ENCODE measurements at places on chromosomes 3 and 15.

GRCh38 chr15:57505056-57505715 is 86.5 kb upstream of the MYZAP start:
- no peak for DNase-seq

- DNase-seq, result no peak
These were observed 112.6 kb upstream of the MB21D2 start for GRCh38 chr3:193030276-193030675.

DNA sequence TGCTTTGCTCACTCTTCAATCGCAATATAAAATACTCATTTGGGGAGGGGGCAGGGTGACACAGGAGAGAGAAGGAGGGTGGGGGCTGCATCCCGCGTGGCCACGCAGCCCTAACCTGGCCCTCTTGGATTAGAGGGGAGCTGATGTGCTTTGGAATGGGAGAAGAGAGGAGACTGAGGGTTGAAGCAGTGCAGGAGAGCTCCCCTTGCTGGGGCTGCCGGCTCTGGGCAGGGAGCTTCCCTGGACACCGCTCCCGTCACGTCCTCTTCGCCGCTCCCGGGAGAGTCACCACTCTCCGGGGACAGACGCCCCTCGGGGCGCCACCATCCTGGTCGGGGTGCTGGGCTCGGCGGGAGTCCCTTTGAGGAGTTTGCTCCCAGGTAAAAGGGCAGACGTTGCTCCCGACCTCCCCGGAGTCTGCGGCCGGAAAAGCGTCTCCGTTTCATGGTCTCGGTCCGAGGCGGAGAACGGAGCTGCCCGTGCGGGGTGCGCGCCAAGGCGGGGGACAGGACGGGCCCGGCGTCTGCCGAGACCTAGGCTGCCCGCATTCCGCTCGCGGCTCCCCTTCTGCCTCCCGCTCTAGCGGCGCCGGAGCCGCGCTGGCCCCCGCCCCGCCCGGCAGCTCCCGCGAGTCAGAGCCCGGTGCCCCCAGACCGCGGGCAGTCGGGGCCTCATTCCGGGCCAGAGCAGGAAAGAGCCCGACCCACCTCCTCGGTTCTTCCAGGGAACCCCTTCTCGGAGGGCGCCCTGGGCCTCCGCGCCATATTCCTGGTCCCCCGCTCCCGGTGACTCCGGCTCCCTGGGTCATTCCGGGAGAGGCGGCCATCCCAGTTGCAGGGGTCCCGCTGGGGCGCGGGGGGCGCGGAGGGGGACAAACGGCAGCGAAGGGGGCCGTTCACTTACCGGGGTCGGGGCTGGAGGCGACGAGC is 603 bp downstream of the SLC7A14 start:
- DNase-seq, result no peak

GRCh38 chr15:36507458-36507857 is 72.0 kb upstream of the CDIN1 start:
- no peak for DNase-seq

DNA sequence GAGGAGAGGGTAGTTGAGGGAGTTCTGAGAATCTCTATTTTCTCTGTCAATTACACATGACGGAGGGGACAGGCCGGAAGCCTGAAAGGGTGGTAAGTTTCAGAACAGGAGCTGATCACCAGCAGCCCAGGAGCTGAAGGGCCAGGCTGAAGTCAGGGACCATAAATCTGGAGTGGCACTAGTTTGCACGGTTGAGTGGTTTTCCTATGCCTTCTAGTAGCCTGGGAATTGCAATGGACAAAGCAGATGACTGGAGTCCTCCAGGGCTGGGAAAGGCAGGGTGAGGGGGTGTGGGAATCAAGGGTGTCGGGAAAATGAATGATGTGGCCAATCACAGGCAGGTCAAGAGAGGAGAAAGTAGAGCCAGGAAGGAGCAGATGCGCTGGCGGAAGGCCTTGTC is 72.5 kb downstream of the MAGEF1 start:
- DNase-seq, result no peak

DNA sequence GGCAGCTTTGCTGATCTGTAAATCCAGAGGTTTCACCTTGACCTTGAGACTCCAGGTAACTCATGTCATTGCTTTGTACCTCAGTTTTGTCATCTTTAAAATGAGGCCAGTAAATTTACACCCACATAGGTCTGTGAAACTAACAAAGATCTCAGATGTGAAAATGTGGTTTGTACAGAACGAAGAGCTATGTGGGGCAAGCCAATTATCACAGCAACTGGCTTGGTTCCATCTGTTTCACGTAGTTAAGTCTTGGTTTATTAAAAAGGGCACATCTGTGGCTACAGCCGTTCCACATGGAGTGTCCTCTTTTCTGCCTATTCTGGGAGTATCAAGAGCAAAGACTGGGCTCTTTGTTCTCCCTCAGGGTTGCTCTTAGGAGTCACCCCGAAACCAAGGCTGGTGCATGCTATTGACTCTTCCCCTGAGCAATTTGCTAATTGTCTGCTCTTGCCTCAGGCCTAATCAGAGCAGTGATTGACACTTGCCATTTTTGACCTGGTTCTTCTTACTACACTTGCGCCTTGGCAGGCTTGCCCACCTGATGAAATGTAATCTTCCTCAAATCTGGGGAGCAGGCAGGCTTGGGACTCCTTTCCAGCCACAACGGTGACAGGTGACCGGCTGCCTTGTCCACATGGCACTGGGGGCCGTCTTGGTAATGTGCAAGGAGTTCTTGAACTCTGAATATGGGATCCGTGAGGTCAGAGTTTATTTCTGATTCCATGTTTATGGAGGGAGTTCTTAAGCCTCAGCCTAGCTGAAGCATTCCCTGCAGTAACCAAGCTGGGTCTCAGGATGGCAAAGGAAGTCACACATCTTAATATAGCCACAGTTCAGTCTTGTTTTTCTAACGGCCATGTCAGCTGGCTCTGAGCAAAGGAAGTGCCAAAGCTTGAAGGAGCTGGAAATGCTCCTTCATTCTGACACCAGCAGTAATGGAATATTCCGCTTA is 40.1 kb downstream of the EAF1 start:
- peak; percentile 21 for DNase-seq

- DNase-seq, result no peak
These were observed 5.3 kb downstream of the TXNRD3 start for GRCh38 chr3:126649556-126650092.

GRCh38 chr3:55091381-55092225 is 163.7 kb upstream of the LRTM1 start:
- DNase-seq, result no peak

DNA sequence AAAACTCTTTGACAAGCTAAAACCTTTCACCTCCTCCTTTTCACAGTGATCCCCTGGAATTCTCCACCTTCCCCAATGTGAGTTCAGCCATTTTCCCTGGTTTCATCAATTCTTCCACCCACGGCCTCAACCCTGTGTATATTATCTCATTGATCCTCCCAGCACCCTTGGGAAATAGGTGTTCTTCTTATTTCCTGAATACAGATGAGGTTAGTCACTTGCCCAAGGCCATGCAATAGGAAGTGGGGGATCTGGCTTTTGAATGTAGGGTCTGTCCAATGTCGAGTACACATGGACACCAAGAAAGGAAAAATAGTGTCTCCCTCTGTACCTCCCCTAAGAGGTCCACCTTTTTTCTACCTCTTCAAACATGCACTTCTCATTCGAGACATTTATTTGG is 262.8 kb upstream of the ST8SIA2 start:
- no peak for DNase-seq

GRCh38 chr3:172232579-172233212 is 193.3 kb downstream of the FNDC3B start:
- no peak for DNase-seq

DNA sequence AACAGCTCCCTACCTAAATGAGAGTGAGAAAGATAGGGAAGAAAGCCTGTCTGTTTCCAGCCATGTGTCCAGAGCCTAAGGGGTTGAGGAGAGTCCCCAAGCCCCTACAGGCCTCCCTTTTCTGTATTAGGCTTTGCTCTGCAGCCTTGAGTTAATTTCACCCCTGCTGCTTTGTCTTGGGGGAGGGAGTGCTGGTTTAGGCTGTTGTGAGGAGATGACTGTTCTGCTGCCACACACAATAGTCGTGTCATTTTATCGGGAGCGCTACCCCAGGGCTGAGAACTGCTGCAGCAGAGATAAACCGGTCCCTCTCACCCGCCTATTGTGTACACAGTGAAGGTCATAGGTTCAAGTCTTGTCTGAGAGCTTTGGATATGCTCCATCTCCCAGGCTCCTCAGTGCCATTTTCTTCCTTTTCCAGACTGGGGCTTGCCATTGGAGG is 1.4 kb downstream of the ZNF609 start:
- no peak for DNase-seq
